HL-60 (cell line): ENCODE measurements at places on chromosomes 6 and 20.

DNA sequence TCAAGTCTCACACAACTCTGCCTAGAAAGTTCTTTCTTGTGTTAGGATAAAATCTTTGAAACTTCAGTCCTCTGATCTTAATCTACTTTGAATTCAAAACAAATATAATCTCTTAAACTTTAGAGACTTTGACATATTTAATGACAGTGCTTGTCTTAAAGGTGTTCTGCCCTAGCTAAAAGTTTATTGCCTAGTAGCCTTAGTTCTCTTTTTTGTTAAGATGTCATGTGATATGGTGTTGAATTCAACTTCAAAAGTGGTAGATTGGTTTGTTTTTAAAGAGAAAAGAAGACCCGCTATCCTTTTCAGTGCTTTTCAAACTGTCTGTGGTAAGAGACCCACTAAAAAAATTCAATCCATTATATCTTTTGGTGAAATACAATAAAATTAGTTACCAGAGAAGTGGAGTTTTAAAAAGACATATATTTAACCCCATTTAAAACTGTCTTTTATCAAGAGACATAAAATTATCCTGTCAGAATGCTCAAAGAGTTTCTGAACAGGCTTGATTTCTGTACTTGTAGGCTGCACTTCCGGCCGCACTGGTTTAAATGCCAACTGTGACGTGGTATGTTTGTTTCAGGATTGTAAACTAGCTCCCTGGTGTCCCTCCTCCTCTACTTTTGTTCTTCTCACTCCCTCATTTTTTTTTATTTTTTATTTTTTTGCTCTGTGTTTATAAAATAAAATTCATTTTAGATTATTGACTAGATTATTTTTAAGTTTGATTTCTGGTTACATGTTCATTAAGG, 76.5 kb downstream of the QKI start:
- DNase-seq, result no peak

DNA sequence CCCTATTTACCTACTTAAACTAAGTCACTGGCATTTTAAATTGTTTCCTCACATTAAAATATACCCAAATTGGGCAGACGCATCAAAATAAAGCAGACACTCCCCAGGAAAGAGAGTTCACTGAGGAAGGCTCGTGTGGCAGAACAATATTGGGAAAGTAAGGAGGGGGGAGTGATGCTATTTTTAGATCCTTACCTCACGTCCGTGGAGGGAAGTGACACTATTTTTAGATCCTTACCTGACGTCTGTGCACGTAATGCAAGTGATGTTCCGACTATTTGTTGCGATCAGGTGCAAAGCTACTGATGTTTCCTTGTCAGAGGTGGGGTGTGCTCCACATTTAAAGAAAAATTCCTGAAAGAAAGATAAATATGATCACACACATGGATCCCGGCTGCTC, 699.2 kb upstream of the AGPAT4 start:
- DNase-seq, result no peak

GRCh38 chr6:70135219-70136160, 167.4 kb downstream of the COL9A1 start:
- no peak for DNase-seq

DNA sequence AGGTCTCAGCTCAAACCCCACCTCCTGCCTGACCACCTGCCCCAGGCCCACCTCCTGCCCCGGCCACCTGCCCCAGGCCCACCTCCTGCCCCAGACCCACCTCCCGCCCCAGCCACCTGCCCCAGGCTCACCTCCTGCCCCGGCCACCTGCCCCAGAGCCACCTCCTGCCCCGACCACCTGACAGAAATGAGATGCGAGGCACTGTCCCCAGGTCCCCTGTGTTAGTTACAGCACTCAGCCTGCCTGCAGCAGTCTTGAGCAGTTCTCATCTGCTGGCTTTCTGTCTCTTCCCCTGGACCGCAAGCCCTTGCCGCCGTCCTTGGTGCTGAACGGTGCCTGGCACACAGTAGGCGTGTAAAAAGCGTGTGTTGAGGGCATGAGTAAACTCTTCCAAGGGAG, 79.5 kb downstream of the CDH4 start:
- no peak for DNase-seq

- no peak for DNase-seq
These were observed 150.9 kb downstream of the EYA4 start for GRCh38 chr6:133392015-133392414.

DNA sequence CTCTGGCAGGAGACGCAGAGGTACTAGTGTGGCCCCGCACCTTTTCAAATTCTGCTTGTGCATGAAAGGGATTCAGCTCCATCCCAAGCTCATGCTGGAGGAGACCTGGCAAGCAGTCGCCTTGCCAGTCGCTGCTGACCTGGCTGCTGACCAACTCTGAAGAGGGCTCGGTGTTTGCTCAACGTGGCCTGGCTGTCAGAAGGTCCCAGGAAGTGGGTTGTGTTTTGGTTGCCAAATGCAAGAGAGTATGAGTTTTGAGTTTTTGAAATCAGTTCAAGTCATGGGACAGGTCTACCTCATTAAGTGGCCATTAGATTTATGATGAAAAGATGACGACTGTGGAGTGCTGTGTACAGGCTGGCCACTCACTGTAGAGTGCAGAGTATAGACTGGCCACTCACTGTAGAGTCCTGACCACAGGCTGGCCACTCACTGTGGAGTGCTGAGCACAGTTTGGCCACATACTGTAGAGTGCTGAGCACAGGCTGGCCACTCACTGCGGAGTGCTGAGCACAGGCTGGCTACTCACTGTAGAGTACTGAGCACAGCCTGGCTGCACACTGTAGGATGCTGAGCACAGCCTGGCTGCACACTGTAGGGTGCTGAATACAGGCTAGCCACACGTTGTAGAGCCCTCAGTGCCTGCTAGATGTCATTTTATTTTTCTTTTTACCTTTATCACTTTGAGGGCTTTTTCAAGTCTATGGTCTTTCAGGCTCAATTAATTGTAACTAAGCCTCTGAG, 193.9 kb downstream of the ZNF217 start:
- no peak for DNase-seq

DNA sequence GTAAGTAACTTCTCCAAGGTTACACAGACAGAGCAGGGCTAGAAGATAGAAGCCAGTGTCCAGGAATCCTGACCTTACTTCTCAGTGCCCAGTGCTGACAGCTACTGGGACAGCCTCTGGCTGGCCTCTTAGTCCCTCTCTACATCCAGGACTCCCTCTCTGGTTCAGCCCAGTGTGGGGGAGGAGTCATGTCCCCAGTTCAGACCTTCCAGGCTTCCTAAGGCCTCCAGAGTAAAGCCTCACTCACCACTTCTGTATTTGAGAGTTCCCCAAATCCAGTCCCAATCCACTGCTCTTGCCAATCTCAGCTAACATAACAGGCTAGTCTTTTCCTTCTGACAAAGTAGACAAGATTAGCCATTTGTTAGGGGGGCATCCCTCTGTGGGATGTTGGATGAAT, 36.9 kb upstream of the EPB41L1 start:
- DNase-seq, result no peak

- DNase-seq, result no peak
These were observed 14.9 kb downstream of the BTN1A1 start for GRCh38 chr6:26514984-26515383.

- peak; percentile 62 for DNase-seq
These were observed 20.7 kb downstream of the GTPBP2 start for GRCh38 chr6:43608310-43608763.

GRCh38 chr6:137133122-137133521, 40.3 kb downstream of the IL22RA2 start:
- no peak for DNase-seq

- no peak for DNase-seq
These were observed 35.4 kb downstream of the PIM1 start for GRCh38 chr6:37205175-37205996.

- DNase-seq, result peak; percentile 79
These were observed 36.5 kb upstream of the MLN start for GRCh38 chr6:33840048-33840926.

GRCh38 chr6:140485740-140486449, 1111.4 kb upstream of the CITED2 start:
- peak; percentile 25 for DNase-seq

DNA sequence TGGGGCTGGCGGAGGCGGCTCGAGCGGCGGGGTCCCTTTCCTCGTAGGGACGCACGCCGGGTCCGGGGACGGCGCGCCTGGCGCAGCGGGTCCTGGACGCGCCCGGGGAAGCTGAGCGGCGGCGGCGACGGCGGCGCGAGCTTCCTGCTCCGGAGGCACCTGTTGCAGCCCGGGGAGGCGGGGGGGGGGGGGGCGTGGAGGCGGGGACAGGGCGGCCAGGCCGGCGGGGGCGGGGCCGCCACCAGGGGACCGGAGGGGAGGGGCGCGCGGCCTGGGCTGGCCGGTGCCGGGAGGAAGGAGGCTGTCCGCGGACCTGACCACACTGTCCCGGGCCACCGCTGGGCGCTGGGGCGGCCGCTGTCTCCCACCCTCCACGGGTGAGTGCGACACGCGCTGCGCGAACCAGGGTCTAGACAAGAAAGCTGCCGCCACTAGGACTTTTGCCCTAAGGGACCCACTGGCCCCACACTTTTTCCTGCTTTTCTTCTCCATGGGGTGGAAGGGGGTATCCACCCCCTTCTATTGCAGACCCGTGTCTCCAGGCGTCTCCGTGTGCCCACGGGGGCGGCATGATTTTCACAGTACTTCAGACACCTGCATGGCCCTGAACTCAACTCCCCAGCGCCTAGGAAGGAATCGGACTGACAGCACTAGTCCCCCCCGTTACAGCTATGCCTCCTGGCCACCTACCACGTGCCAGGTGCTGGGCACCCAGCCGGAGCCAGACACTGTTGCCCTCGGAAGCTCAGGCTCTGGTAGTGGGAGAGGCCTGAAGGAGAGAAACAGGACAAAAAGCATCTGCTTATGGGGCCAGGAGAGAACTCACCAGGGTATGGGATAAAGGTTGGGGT, at the start of gene NFATC2:
NFATC2 (minus strand) TSS at position 149 of the 851 bp plus-strand sequence. CDS start 220 bp downstream, outside the sequence.
- DNase-seq, result peak; percentile 51

DNA sequence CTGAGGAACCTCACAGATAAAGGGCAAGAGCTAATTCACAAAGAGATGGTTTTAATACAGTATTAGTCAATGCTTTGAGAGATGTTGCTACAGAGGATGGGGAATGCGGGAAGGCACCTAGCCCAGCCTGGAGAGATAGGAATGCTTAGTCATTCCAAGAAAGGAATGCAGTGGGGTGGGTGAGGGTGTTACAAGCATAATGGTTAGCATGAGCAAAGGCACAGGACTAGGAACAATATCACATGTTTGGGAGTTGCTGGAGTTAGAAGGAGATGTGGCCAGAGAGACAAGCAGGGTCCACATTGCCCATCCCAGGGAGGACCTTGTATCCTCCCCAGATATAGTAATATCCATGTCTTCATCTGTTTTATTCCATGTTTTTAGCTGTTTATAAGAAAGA, 107.0 kb upstream of the OGFRL1 start:
- no peak for DNase-seq

GRCh38 chr6:15386756-15387112, 140.9 kb downstream of the JARID2 start:
- no peak for DNase-seq

GRCh38 chr6:120237221-120237620, 887.7 kb upstream of the MAN1A1 start:
- DNase-seq, result no peak

GRCh38 chr6:143556529-143556928, 45.0 kb upstream of the FUCA2 start:
- no peak for DNase-seq

- DNase-seq, result peak; percentile 36
These were observed 122.4 kb downstream of the MRPL14 start for GRCh38 chr6:44004625-44005506.

DNA sequence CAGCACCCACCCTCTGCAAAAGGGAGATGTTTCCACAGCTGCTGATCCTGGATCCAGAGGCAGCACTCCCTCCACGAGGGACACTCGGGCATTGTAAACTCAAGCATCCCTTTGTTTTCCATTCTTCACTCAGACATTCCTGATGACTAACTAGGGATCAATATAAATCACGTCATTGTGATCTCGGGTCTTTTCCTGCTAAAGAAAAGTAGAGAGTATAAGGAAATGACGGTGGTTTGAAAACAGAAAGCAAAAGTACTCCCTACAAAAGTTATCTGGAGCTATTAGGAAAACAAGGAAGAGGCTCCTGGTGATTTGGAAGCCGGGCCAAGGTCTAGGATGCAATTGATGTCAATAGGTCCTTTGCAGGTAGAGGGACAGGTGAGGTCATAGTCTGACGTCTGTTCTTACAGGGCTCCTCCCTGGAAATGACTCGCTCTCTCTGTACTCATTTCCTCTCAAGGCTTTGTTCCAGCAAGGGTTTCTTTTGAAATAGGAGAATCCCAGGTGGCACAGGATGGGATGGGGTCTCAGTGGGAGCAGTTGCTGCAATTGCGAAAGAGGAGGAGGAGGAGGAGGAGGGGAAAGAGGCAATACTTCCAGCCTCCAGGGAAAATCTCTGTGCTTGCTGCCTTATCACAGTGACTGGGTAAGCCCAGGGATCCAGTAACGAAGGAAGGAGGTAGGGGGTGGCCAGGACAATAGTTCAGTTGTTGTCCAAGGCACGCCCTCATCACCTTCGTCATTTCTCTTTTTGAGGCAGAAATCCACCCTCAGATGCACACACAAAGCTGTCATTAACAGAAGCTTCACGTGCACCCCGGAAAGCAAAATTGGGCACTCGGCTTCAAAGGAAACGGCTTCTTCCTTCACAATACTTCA, 222.8 kb downstream of the LY86 start:
- DNase-seq, result no peak

DNA sequence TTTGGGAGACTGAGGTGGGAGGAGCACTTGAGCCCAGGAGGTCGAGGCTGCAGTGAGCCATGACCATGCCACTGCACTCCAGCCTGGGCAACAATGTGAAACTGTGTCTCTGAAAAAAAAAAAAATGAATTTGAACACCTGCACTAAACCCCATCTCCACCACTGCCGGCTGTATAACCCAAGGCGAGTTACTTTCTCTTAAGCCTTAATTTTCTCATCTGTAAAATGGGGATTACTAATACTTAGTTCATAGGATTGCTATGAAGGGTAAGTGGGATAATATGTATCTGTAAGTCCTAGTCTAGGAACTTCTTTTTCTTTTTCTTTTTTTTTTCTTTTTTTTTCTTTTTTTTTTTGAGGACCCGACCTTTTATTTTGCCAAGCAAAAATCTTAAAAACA, 61.5 kb downstream of the SHLD1 start:
- DNase-seq, result no peak

GRCh38 chr6:111805511-111806164, 67.6 kb downstream of the FYN start:
- no peak for DNase-seq

GRCh38 chr6:136784910-136785746, 7.1 kb downstream of the MAP3K5 start:
- peak; percentile 94 for DNase-seq

GRCh38 chr6:21604081-21604480, 10.5 kb downstream of the SOX4 start:
- DNase-seq, result no peak

- DNase-seq, result no peak
These were observed 162.3 kb upstream of the PDE10A start for GRCh38 chr6:165825256-165825815.

GRCh38 chr6:19697744-19698290, 139.4 kb upstream of the ID4 start:
- DNase-seq, result no peak

GRCh38 chr6:45260696-45261095, 67.4 kb upstream of the RUNX2 start:
- DNase-seq, result no peak
